Retina (tissue), 1 donor: ENCODE measurements at places on chromosomes 11 and 22.

DNA sequence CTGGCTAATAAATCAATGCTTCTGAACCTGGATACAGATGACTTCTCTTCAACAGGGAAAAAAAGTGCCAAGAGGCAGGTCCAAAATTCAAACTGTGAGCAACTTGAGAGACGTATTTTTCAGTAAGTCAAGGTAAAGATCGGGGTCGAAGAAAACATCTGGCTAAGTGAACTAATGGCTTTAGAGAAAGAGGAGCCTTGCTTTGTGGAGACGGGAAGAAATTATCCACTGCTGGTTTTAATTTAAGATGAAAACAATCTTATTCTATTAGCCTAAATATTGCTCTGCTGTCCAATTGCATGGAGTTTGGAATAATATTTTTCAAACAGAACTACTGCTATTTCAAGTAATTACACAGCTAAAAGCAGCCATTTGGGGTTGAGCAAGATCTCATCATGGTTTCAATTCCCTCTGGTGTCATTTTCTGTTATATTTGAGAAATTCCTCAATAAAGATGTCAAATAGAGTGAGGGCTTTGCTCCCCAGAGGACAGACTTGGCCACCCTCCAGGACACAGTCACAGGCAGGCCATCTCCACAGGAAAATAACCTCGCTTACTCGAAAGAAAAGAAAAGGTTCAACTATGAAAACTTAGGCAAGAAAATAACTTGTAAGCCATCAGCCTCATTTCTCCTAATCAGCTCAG is 29.8 kb downstream of the SCUBE1 start:
- DNase-seq, result no peak

- DNase-seq, result no peak
These were observed 9.7 kb downstream of the ADAMTS8 start for GRCh38 chr11:130418756-130419155.

DNA sequence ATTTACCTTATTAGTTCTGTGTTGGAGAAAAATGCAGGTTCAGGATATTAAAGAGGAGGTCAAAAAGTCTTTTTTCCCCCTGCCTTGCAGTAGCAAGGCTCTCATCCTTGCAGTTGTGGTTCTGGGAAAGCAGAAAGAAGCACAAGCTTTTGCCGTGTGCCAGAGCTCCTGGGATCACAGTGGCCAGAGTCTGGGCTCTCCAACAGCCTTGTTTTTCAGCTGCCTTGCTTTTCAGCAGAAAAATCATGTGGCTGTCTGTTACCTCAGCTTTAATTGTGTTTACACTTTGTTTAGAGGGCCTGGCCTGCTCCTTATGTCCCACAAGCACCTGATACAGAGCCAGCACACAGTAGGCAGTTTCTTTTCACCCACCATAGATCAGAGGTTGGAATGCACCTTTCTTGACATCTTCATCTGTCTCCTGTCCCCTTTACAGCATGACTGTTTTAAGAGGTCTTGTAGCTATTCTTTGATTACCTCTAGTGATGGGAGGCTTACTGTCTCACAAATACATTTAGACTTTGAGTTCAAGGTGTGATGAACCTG is 67.5 kb downstream of the TEAD1 start:
- DNase-seq, result no peak

DNA sequence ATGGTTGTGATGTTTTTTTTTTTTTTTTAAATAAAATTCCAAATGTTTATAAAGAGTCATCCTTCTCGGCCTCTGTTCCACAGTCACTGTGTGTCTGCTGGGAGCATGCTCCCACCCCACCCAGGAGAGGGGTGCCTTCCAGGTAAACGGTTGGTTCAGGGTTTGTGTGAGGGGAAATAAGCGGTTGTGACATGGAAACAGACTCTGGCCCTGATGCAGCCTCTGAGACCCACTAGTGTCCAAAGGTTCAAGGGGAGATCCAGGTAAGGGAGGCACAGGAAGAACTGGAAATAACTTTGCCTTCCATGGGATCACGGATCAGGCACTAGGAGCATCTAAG is 6.0 kb upstream of the GAS2L1 start:
- peak; percentile 6 for DNase-seq

GRCh38 chr22:37470087-37470445 is 16.1 kb downstream of the MFNG start:
- no peak for DNase-seq

DNA sequence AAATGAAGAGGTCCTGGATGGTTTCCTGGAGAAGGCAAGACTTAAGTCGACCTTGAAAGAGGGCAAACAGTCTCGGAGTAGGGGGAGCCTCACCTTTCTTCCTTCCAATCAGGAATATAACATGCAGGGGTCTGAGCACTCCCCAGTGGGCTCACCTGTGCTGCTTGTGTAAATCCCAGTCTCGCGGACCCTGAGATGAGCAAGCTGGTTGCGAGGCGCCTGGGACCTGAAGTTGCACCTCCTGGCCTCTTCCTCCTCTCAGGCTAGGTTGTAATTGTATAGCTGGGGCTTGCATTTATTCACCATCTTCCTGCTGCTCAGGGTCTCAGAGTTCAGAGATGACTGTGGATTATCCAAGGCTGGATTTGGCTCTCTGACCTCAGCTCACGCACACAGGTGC is 7.5 kb upstream of the WBP2NL start:
- DNase-seq, result no peak

DNA sequence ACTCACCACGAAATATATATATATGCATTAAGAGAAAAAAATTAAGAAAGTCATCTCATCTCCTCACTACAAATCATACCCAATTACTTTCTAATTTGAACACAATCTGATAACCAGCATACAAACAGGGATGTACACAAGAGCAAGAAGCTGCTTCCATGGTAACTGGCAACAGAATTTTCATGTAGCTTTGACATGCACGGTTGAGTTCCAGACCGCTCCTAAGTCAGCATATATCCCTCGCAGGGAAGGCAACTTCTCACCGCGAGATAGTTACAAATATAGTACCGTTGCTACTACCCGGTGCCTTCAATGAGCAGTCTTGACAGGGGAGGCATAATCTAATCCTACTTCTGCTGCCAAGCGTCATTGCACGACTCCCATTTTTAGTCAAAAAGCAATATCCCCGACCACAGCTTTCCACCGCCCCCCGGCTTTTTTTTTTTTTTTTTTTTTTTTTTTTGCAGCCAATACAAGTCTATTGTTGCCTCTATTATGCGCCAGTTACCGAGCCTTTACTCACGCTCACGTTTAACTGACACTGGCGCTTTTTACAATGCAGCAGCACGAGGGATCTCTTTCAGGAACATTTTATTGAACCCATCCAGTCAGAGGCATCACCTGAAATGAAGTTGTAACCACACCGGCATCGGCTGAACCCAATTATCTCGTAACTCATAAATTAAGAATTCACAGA is 2.2 kb downstream of the CADM1 start:
- peak; percentile 77 for DNase-seq

DNA sequence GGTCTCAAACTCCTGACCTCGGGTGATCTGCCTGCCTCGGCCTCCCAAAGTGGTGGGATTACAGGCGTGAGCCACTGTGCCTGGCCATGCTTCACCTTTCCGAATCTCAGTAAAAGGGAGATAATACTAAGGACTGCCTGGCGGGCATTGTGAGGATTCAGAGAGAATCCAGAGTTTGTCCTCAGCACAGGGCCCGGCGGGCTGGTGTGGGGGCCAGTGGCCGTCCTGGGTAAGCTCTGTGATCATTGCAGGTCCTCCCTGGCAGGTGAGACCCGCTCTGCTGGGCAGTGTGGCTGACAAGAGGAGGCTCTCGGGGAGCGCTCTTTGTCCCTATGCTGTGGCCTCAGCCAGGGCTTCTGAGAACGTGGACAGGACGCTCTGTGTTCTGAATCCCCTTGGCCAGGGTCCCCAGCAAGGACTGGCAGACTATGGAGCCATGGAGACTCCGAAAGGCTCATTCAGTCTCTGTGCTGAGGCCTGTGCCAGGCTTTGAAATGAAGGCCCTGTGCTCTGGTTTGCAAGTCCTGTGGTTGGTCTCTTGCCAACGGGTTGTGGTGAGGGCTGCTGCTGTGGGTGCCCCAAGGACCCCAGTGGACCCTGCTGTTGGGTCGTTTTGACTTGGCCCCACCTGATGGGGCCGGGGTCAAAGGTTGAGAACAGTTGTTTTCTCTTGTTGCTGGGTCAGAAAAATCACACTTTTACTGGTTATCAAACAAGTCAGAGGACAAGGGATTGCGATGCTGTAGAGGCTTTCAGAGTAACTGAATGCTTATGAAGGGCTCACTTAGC is 2.1 kb downstream of the TPCN2 start:
- no peak for DNase-seq

GRCh38 chr11:69460540-69461257 is 20.8 kb upstream of the LINC01488 start:
- no peak for DNase-seq

GRCh38 chr22:48238966-48239365 is 1476.5 kb downstream of the TBC1D22A start:
- no peak for DNase-seq

GRCh38 chr11:94550513-94550912 is 6.8 kb downstream of the FUT4 start:
- DNase-seq, result no peak

GRCh38 chr11:58757439-58757838 is 25.7 kb upstream of the GLYAT start:
- DNase-seq, result no peak

DNA sequence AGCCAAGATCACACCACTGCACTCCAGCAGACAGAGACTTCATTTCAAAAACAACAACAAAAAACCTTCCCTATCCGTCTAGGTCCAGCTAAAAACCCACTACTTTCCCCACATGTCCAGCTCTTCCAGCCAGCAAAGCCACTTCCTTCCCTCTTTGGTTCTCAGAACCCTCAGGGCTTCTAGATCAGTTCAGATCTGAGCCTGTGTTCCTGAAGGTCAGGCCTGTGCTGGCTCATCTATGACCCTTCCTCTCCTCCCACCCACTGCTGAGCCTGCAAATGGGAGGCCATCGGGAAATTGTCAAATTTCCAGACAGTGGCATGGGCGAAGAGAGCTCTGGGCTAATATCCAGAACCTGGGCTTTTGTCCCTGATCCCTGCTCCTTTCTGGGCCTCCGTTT is 37.8 kb downstream of the SLCO2B1 start:
- no peak for DNase-seq

GRCh38 chr11:131301306-131301705 is 69.1 kb upstream of the NTM start:
- DNase-seq, result no peak

- no peak for DNase-seq
These were observed 10.7 kb upstream of the MAPK11 start for GRCh38 chr22:50280708-50281383.

GRCh38 chr11:11217289-11217928 is 135.6 kb downstream of the CSNK2A3 start:
- DNase-seq, result no peak

GRCh38 chr22:49845666-49846459 is 7.8 kb upstream of the ZBED4 start:
- no peak for DNase-seq

DNA sequence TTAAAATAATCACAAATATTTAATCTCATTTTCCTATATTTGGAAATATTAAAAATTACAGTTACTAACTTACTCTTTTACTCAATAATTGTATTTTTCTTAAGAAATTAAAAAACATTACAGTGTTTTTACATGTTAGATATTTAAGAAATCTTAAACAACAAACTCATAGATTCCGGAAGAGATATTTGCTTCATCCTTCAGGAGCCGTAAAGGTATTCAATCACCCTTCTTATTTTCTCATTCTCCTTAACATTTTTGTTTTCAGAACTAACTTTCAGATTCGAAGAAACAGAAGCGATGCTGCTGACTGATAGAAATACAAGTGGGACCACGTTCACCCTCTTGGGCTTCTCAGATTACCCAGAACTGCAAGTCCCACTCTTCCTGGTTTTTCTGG is at the start of gene OR5D18:
Gene OR5D18, plus strand, starts transcription at position 301 of the 400 bp plus-strand sequence. Its CDS starts 0 bp downstream, at position 301.
- DNase-seq, result no peak

GRCh38 chr22:35425971-35426800 is 26.2 kb downstream of the MCM5 start:
- no peak for DNase-seq

DNA sequence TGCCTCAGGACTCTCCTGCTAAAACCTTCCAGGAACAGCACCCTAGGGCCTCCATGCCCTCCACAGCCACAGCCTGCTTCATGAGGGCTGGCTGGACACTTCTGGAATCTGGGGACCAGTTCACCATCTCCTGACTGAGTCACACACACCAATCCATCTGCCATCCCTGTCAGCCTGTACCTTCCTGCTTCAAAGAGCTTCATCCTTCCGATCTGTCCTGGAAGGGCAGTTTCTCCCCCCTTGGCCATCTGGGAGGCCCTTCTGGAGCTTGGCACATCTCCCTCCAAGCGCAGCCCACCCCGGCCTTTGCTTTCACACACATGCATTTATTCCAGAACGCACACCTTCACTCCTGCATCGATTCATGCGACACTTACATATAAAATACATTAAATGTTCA is 13.0 kb downstream of the APBB1 start:
- DNase-seq, result no peak

GRCh38 chr11:67302571-67303131 is 679 bp upstream of the SSH3 start:
- peak; percentile 72 for DNase-seq

GRCh38 chr11:19907008-19907579 is 194.5 kb downstream of the NAV2 start:
- DNase-seq, result no peak

DNA sequence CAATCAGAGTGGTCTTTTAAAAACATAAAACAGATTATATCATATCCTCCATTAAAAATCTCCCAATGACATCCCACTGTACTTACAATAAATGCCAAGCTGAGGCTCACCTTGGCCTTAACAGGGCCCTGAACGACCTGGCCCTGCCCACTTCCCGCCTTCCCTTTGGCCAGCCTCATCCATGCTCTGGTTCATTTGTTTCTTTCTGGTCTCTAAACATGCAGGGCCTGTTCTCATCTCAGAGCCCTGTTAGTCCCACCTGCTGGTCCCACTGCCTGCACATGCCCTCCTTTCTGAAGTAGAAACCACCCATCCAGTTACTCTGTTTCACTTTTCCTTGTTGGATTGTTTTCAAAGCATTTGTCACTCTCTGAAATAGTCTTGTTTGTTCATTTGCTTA is 227.4 kb downstream of the INSC start:
- DNase-seq, result no peak

DNA sequence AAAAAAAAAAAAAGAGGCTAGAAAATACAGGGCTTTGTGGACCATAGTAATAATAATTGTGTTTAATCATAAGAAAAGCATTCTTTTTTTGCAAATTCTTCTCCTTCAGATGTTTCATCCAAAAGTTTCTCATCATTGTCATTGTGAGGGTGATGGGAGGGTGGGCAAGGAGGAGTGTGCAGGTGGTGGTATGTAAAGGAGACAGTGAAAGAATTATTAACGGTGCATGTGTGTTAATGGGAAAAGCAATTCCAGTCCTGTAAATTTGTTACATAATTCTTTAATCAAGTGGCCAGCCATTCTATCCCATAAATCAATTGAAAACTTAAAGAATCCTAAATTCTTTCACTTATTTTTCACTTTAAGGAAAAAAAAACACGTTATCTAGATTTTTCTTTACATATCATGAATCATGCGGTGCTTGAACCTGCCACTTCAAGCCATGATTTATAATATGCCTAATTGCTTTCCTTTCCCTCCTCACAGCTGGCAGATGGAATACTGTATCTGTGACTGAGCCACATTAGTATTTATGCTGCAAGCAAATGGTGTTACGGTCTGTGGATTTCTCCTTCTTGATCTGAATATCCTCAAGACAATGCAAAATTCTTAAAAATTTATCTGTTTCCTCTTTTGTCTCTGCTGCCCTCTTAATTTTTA is 318.5 kb downstream of the JRKL start:
- DNase-seq, result no peak
